ENCODE measurements at places on chromosomes 13 and 19. TPM values are rescaled to one million over a fixed set of nuclear protein-coding genes. Genes with fewer than 3 reads are reported as not detected.

ATXN8OS gene
- not detected for total RNA-seq

SRRM5 gene
- 0.11 TPM for total RNA-seq

PEG3 gene
- not detected for total RNA-seq

RFPL4AL1 gene
- total RNA-seq: not detected

CYP4F2 gene
- not detected for total RNA-seq

PRTN3 gene
- total RNA-seq: not detected

CRLF1 gene
- 0.86 TPM for total RNA-seq

IGFL2 gene
- not detected for total RNA-seq

CGB1 gene
- total RNA-seq: not detected

APOC4 gene
- not detected for total RNA-seq

ZNF100 gene
- 8.3 TPM for total RNA-seq

DNA sequence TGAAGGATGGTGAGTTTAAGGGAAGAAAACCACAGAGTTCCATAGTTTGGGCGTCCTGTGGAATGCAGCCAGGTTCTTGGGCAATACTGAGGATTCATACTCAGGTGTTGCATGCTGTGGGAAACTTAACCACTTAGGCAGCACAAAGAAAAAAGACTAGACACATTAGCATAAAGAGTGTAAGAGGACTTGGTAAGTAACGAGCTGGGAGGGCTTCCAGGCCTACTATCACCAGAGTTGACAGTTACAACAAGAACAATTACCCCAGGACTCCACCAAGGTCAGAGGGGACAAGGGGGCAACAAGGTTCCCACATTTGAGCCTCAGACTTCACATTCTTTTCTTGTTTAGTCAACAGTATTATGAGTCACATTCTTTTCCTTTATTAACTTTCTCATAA lies 33.2 kb downstream of the KCTD12 start:
- peak; percentile 73 for DNase-seq

- DNase-seq: no peak
Measured at GRCh38 chr13:73168226-73168952, 109.6 kb downstream of the KLF5 start.

DNA sequence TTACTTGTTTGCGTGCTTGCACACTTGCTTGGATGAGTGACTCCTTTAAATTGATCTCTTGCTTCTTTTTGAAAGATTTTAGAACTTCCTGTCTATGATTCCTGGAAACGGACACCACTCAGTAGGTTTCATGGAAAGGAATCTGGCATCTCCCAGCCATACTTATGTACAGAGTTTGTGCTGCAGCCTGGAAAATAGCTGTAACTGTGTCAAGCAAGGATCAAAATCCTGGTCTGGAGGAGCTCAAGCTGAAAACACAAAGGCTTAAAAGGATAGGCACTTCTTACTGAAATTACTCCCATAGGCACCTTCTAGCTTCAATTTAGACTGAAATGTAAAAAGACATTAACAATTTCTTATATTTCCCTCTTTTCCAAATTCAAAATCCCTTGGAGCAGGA lies 1.4 kb upstream of the FREM2 start:
- DNase-seq: no peak

- DNase-seq: no peak
Measured at GRCh38 chr13:57582032-57582431, 49.5 kb upstream of the PCDH17 start.

DNA sequence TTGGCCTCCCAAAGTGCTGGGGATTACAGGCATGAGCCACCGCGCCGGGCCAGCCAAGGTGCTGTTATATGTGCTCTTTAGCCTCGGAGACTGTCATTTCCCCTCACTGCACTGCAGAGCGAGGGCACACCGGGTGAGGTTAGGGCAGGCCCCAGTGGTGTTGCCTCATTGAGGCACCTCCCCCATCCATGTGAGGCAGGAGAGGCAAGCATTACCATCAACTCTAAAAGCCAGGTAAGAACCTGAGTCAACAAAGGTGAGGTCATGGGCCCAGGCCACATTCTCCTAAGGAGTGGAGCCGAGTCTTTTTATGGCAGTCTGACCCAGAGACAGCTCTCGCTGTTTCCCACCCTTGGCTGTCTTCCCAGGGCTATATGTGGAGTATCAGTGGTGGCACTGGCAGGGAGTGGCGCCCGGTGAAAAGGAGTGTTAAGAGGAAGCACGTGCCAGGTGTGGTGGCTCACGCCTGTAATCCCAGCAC lies 10.9 kb downstream of the B3GNT8 start:
- no peak for DNase-seq

DNA sequence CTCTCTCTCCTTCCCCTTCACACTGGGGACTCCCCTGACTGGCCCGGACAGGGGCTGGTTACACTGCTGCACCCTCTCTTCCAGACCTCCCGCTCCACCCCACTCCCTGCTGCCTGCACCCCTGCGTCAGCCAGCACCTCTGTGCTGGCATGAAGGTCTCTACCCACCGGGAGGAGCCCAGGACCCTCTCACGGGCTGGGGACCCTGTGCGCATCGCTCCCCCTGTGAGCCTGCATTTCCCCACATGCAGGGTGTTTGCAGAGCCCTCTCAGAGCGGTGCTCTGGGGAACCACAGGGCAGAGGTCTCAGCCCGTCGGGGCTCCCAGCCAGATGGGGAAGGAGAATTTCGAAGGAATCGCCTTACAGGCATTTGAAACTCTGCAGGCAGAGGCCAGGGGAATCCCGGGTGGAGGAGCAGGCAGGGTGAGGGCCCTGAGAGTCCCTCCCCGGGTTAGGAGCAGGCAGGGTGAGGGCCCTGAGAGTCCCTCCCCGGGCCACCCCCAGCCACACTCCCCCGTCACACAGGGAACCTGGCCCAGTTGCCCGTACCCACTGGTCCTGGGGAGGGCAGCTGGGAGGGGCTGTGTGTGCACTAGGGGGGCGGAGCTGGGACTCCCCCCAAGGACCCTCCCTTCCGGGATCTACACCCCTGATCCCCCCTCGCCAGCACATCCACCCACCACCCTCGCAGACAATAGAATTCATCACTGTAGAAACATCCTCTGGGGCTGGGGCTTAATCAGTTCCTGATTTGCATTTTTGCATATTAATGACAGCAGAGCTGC lies 16.3 kb upstream of the TCF3 start:
- peak; percentile 25 for DNase-seq

DNA sequence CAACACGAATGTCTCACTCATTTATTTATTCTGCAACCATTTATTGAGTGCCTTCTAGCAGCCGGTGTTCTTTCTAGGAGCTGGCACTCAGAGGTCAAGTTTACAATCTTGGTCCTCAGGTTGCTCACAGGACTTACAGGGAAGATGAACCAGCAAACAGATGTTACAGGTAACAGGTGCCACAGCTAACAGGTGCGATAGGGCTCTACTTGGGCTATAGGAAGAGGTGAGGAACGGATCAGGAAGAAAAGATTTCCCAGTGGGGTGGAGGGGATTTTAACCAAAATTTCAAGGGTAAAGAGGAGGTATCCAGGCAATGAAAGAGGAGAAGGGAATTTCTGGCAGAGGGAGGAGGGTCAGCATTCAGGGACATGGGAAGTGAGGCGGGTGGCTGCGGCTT lies 87.3 kb upstream of the FARP1 start:
- no peak for DNase-seq

DNA sequence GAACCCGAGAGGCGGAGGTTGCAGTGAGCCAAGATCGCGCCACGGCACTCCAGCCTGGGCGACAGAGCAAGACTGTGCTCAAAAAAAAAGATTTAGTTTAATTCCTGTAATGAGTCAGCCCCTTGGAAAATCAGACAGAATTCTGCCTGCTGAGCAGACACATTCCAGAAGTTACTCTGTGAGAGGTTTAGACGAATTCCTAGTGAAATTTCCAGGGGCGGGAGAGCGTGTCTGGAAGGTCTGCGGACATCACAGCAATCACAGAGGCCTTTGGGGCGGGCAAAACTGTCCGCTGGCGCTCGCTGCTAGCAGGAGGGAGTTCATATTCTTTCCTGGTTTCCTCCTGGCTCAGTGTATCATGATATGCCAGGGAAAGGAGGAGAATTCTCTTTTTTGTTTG lies 17.5 kb downstream of the MISP start:
- DNase-seq: peak; percentile 72

DNA sequence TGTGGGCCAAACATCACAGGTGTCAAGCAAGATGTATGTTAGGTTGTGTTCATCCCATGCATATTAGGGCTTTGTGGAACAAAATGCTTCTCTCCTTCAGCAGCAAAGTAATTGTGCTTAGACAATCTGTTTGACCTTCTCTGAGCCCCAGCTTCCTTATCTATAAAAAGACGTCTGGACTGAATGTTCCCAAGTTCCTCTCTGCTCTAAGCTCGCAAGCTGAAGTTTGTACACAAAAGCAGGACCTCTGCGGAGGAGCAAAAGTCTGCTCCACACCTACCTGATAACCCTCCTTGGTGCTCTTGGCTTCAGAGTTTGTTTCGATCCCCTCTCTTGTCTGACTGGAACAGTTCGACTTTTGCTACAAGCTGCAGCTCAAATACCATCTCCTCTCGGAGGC lies 95.7 kb upstream of the UBL3 start:
- no peak for DNase-seq

DNA sequence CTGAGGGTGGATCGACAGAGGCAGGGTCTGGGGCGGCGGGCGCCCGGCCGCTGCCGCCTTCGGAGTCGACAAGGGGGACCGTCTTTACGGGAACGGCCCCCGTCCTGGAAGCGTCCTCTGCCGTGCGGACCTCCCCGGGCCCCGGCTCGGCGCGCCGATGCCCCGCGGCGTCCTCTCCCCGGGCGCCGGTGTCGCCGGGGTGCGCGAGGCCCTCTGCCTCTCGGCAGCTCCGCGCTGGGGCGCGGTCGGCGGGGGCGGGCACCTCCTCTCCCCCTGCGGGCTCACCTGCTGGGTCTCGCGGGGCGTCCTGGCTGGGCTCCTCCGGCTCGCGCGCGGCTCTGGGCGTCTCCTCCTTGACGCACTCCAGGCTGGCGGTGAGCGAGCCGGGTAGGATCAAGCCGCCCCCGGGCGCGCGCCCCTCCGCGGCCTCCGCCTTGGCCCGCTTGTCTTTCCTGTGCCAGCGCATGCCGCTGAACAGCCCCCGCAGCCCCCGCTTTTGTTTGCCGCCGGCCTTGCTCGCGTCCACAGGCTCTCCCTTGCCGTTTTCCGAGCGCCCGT lies 1.5 kb downstream of the AMER2 start:
- DNase-seq: no peak

DNA sequence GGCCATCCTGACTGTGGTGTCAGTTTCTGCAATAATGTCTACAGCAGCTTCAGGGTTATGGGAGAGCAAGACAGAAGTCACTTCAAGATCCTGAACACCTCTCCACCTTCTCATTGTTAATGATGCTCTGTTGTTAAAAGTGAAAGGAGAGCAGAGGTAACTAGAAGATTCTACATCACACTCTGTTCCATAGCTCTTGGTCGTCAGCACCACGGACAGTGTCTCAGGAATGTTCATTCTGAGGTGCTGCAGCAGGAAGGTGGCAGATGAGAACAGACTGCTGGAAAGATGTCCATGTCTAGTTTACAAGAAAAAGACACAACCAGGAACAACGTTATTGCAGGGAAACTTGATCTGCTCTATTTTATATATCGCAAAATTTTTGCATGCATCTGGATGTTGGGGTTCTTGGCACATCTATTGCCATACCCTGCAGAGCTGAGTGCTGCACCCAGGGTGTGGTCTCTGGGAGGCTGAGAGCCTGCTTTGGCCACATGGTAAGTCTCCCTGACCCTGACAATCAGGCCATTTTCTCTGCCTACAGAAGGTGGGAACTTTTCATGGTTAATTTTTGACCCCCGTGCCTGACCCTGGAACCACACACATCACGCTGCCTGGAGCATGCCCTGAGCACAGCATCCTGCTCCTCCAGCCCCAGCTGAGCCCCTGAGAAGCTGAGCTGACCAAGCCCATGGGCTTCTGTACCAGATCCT lies 12.7 kb downstream of the CEACAM21 start:
- DNase-seq: peak; percentile 17

- DNase-seq: no peak
Measured at GRCh38 chr13:41315443-41316047, 4.5 kb downstream of the NAA16 start.

DNA sequence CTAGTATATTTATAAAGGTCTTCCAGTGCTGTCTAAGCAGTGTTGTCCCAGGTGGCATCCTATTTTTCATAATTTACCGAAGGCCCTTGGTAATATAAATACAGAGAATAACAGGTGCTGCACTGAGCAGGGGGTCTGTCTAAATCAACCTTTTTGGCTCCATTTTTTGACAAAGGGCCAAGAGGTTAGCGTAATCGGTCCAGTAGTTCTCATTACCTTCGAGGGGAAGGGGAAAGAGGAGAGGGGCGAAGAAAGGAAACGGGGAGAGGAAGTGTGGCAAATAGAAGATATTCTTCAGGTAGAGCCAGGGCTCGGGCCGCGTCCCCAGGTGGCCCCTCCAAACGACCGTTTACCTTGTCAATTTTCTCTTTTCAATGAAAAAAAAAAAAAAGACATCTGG lies 749 bp upstream of the PAN3 start:
- peak; percentile 9 for DNase-seq

DNA sequence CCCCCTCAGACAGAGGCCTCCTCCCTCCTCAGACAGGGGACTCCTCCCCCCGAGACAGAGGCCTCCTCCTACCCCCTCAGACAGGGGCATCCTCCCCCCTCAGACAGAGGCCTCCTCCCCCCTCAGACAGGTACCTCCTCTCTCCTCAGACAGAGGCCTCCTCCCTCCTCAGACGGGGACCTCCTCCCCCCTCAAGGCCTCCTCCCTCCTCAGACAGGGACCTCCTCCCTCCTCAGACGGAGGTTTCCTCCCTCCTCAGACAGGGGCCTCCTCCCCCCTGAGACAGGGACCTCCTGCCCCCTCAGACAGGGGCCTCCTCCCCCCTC lies 13.9 kb downstream of the C3 start:
- DNase-seq: no peak

- peak; percentile 22 for DNase-seq
Measured at GRCh38 chr13:111429064-111429558, 108.7 kb downstream of the TEX29 start.

DNA sequence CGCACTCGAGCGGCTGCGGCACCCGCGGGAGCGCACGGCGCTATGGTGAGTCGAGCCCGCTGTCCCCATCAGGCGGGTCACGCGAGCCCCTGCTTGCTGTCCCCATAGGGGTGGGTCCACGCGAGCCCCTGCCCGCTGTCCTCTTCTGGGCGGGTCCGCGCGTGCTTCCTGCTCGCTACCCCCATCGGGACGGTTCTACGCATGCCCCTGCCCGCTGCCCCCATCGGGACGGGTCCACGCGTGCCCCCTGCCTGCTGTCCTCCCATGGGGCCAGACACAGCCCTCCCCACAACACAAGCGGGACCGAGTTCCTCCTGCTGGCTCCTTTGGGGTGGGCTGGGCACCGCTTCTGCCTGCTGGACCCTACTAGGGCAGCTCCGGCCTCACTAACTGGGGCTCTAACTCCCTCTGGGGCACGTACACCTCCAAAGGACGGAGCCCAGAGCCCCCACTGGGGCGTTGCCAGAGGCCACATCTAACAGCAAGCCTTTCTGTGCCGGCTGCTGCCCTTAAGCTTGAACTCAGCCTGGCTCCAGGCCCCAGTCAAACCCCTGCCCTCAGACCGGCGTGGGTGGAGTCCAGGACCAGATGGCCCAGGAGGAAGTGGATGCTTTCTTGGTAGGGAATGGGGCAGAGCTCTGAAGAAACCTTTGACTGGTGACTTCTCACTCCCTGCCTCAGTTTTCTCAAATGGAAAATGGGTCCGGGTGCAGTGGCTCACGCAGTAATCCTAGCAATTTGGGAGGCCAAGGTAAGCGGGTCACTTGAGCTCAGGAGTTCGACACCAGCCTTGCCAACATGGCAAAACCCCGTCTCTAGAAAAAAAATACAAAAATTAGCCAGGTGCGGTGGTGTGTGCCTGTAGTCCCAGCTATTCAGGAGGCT lies 722 bp downstream of the COLGALT1 start:
- DNase-seq: peak; percentile 73

All from LHCN-M2 (cell line).